ENCODE measurements at places on chromosomes 12 and 14.

DNA sequence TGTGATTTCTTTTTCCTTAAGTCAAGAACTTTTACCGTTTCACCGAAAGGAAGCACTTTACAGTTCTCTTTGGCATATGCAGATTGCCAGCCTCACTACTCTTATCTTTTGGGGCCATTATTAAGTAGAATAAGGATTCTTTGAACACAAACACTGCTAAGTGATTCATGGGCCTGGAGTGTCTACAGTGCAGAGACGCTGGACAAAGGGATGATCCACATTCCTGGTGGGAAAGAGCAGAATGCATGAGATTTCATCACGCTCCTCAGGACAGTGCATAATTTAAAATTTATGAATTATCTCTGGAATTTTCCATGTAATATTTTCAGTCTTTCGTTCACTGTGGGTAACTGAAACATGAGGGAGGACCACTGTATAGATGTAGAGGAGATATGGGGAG is 90.2 kb downstream of the TTLL5 start:
- DNase-seq, result no peak

- DNase-seq, result no peak
Observed at GRCh38 chr14:50260072-50260471, 28.7 kb upstream of the SOS2 start.

GRCh38 chr12:131946757-131947156 is 3.0 kb upstream of the EP400 start:
- DNase-seq, result no peak

- no peak for DNase-seq
Observed at GRCh38 chr12:86838711-86839110, 582.5 kb upstream of the MGAT4C start.

DNA sequence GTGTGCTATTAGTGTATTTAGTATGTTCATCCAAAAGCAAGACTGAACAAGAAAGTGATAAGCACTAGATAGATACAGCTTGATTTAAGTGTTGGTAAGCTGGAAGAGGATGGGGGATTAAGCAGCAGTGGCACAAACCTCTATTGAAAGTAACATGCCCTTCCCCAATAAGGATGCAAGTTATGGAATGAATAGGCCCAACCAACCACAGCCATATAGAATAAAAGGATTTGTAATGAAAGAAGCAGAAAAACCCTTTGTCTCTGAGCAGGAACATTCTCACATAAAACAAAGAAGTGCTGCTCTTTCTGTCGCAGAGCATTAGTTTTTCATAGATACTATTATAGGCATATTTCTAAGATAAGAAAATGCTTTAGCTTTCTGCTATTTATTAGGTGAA is 310.7 kb downstream of the IPO8 start:
- no peak for DNase-seq

DNA sequence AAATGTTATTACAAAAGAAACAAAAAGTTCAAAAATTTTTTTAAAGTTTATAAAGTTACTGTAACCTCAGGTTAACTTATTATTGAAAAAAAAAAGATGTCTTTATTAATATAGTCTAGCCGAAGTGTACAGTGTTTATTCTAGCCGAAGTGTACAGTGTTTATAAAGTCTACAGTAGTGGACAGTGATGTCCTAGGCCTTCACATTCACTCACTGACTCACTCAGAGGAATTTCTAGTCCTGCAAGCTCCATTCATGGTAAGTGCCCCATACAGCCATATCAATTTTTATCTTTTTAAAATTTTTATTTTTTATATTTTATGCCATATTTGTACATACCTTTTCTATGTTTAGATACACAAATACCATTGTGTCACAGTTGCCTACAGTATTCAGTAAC is 10.4 kb downstream of the ATG2B start:
- no peak for DNase-seq

- no peak for DNase-seq
Observed at GRCh38 chr12:13627536-13627935, 353.9 kb downstream of the GRIN2B start.

- no peak for DNase-seq
Observed at GRCh38 chr14:24145690-24146452, 539 bp downstream of the PSME2 start.

GRCh38 chr14:49438256-49438770 is 147.9 kb downstream of the RPS29 start:
- DNase-seq, result no peak

GRCh38 chr14:65098586-65098985 is 3.7 kb downstream of the MAX start:
- no peak for DNase-seq

- DNase-seq, result no peak
Observed at GRCh38 chr12:48688836-48689235, 6.8 kb upstream of the KANSL2 start.

DNA sequence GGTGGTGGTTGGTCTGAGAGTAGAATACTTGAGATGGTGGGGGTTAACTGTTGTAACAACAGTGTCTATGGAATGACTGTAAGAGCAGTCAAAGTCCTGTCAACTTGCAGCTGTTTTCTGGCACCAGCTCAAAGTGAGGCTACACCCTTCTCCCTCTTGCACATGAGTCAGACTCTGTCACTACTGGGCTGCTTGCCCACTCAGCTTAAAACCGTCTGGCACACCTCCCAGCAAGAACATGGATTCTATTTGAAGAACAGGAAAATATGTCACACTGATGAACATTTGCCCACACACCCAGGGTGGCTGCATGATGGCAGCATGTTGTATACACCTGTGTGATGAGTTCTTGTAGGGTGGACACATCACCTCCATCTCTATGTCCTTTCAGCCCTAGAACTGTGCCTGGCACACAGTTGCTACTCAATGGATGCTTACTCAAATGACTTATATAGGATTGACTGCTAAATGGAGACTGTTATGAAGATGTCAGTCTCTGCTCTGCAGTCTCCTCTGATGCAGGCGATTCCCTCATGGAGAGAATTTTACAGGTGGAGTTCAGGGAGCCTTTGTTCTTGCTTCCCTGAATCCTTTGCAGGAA is 19.3 kb upstream of the SERPINA6 start:
- DNase-seq, result no peak

DNA sequence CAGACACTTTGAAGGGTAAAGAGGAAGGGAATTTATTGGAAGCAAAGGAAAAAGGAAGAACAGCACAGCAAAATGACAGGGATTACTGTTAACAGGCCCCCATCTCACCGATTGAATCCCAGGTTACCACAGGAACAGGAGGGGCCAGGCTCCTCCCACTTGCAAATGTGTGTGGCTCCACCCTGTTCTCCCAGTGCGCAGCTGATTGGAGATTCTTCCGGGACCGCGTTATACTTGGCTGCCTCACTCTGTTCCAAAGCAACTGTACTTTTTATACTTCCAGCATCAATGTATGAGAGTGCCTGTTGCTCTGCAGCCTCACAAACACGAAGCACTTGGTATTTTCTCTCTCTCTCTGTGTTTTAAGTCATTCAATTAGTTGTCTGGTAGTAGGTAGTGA is 273.6 kb upstream of the MDGA2 start:
- DNase-seq, result no peak

DNA sequence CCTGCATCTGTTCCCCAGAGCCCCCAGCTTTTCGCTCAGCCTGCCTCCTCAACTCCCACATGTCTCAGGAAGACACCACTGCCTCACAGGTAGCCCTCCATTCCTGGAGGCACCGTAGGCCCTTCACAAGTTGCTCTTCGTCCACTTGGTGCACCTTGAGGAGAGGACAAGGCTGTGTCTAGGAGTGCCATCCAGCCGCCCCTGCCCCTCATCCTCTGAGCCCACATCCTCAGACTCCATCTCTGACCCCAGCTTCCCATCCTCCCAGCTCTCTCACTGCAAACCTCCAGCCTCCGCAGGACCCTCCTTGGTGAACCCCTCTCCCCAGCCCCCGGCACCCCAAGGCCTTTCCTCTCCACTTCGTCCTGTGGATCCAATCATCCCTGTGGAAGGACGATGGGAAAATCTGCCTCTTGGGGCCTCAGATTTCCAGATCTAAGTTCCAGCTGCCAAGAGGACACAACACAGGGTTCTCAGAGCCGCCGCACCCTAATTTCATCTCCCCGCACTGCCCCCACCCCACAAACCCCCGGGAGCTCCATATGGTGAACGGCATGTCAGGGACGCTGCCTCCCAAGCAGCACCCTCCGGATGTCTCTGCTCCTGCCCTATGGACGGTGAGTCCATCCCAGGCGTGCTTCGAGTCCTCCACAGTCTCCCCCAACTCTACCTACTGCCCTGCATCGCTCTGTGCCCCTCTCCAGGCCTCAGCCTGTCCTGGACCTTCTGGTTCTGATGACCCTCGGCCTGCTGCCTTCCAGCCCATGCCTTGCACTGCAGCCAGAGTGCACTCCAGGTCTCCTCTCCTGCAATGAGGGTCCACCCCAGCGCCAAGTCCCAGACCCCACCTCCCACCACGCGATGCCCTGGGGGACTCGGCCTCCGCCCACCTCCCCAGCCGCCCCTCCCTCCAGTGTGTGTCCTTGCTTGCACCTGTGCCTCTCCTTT is 314.1 kb upstream of the DIO3 start:
- DNase-seq, result no peak

GRCh38 chr14:62097824-62098223 is 335.6 kb downstream of the SNAPC1 start:
- no peak for DNase-seq

GRCh38 chr14:101195309-101195901 is 291.9 kb upstream of the RTL1 start:
- no peak for DNase-seq

GRCh38 chr12:53995378-53996239 is 4.4 kb upstream of the HOXC9 start:
- DNase-seq, result no peak

- DNase-seq, result no peak
Observed at GRCh38 chr12:70402597-70402996, 36.5 kb downstream of the KCNMB4 start.

- DNase-seq, result no peak
Observed at GRCh38 chr12:130286041-130286440, 51.6 kb upstream of the PIWIL1 start.

DNA sequence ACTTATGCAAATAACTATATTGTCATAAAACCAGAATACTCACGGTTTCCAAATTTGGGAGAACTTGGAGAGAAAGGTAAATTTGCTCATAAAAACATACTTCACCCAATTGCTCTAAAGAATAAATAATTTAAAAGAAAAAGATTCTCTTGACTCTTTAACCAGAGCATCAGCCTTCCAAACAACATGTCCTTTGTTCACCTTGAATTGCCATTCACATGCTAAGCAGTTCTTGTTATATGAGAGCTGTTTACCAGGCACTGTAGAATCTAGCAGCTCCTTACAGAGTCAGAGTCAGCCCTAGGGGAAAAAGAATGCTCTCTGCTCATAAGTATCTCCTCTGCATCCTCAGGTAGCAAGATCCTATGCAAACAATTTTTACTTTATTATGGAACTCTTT is 10.2 kb downstream of the SLCO1A2 start:
- no peak for DNase-seq

- DNase-seq, result no peak
Observed at GRCh38 chr14:56760164-56760914, 49.9 kb downstream of the OTX2 start.

DNA sequence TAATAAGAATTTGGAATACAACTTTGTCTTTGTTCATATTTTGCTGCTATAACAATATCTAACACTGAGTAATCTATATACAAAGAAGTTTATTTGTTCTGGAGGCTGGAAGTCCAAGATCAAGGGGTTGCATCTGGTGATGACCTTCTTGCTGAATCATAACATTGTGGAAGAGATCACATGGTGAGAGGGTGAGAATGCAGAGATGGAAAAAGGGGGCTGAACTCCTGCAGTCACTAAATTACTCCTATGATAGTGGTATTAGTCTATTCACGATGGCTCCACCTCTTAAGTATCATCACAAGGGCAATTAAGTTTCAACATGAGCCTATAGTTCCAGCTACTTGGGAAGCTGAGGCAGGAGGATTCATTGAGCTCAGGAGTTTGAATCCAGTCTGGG is 4.5 kb upstream of the AKAP6 start:
- no peak for DNase-seq

- DNase-seq, result no peak
Observed at GRCh38 chr12:19369691-19370148, 69.6 kb upstream of the AEBP2 start.

DNA sequence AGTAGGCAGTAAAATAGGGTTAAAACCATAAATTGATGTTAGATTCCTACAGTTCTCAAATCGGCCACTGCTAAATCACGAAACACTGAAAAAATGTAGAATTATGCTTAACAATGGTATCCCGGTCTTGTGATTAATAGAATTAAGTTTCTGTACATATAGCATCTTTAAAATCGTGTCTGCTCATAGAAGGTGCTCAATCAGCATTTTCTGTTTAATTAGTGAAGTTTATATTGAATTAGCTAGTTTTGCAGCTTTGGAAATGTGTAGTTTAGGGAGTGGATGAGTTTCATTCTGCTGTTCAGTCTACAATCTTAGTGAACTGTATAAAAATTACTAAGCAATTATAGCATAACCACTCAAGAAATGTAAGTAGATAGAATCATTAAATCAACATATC is 1075.8 kb upstream of the FLRT2 start:
- no peak for DNase-seq

DNA sequence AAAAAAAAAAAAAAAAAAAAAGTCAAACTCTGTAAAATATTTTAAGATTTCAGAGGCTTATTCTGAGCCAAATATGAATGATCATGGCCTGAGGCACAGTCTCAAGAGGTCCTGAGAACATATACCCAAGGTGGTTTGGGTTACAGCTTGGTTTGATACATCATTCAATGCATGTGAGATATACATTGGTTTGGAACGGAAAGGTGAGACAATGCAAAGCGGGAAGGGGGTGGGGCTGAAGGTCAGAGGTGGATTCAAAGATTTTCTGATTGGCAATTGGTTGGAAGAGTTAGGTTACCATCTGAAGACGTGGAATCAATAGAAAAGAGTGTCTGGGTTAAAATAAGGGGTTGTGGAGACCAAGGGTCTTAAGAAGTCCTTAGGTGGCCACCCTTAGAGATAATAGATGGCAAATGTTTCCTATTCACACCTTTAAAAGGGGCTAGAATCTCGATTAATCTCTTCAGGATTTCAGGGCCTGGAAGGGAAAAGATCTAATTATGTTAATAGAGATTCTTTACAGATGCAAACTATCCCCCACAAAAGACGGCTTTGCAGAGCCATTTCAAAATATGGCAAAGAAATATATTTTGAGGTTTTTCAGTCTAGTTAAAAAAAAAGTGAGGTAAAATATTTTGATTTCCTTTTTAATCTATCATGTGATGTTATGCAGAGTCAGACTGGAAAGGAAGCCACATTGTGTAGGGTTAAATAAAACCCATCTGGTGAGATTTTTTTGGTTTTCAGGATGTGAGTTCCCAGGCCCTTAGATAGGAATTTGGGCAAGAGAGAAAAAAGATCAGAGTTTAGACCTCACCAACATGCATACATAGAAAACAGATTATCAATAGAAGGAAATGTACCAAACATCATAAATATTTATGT is 173.8 kb upstream of the CNOT2 start:
- DNase-seq, result no peak

Measured in cortex of kidney (tissue), 1 donor.